ENCODE measurements at places on chromosomes 2 and 18. TPM values are rescaled to one million over a fixed set of nuclear protein-coding genes. Genes with fewer than 3 reads are reported as not detected.

DNA sequence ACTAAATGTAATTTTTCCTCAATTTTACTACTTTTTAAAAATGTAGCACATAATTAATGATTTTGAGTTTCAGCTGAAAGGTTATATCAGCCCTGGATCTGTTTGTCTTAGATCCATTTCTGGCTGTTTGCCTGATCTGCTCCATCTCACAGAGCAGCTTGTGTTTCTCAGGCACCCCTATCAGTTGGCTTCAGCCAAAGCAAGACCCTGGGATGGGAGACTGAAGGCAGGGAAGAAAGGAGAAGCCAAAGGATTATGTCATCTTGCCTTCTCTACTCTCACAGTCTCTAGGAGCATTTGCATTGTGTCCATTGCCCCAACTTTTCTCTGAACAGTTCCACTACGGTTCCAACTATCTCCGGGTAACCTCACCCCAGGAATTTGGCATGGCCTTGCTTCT, 110.5 kb downstream of the CCDC148 start:
- peaks cover 4% of the 10 kb centered on the region for H3K4me1 ChIP-seq
- no peaks in the 10 kb centered on the region for H3K27me3 ChIP-seq
- H3K36me3 ChIP-seq: no peaks in the 10 kb centered on the region
- no peak for DNase-seq

USP34 gene
- total RNA-seq: 162 TPM

LHCGR gene
- total RNA-seq: not detected

ARL5A gene
- 74.4 TPM for total RNA-seq

AOX1 gene
- total RNA-seq: 5.7 TPM

ELOA2 gene
- not detected for total RNA-seq
